Left renal pelvis (tissue), 4 donors: ENCODE measurements at places on chromosomes 2 and 18. TPM values are rescaled to one million over a fixed set of nuclear protein-coding genes. Genes with fewer than 3 reads are reported as not detected.
A peak's percentile ranks its signal among the peaks of the same experiment; 100 is the strongest.

GRCh38 chr2:234308813-234309195 lies 188.1 kb downstream of the ARL4C start:
- DNase-seq: no peak

DNA sequence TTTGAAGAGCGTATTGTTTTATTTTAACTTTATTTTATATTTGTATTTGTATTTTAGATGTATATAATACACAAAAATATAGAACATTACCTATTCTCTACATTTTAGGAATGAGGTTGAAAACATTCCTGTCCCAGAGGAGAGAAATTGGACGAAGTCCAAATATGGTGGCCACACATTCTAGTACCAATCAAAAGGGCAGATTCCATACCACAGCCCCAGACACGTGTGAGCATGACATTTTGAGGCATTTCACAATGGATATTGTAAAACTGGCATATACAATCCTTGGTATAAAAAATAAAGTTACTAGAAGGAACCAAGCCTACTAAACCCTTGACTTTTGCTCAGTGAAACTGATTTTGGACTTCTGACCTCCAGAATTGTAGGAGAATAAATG lies 50.6 kb downstream of the C2orf76 start:
- no peak for DNase-seq

DLGAP1 gene
- 6.8 TPM for polyA plus RNA-seq

- peak; percentile 2 for DNase-seq
Measured at GRCh38 chr2:137706786-137707613, 257.3 kb upstream of the HNMT start.

C2orf15 gene
- polyA plus RNA-seq: 1.5 TPM

- DNase-seq: no peak
Measured at GRCh38 chr2:193240752-193241151, 1046.0 kb upstream of the TMEFF2 start.

- DNase-seq: no peak
Measured at GRCh38 chr2:15665943-15666460, 74.3 kb downstream of the DDX1 start.

DNA sequence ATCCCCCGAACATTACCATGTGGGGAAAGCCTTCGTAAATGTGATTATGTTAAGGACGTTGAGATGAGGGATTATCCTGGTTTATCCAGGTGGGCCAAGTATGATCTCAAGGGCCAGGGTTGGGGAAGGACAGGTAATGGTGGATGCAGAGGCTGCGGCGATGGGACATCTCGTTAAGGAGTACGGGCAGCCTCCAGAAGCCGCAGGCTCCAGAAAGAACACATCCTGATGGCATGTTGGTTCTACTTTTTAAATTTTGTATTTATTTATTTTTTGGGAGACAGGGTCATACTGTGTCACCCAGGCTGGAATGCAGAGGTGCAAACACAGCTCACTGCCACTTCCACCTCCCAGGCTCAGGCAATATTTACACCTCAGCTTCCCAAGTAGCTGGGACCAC lies 86.2 kb upstream of the RAB6C start:
- no peak for DNase-seq

GRCh38 chr18:60596928-60597327 lies 224.4 kb upstream of the MC4R start:
- DNase-seq: no peak
